ENCODE measurements at places on chromosomes 2 and 18.

GRCh38 chr2:133200684-133201421 is 367.4 kb downstream of the NCKAP5 start:
- no peak for DNase-seq

DNA sequence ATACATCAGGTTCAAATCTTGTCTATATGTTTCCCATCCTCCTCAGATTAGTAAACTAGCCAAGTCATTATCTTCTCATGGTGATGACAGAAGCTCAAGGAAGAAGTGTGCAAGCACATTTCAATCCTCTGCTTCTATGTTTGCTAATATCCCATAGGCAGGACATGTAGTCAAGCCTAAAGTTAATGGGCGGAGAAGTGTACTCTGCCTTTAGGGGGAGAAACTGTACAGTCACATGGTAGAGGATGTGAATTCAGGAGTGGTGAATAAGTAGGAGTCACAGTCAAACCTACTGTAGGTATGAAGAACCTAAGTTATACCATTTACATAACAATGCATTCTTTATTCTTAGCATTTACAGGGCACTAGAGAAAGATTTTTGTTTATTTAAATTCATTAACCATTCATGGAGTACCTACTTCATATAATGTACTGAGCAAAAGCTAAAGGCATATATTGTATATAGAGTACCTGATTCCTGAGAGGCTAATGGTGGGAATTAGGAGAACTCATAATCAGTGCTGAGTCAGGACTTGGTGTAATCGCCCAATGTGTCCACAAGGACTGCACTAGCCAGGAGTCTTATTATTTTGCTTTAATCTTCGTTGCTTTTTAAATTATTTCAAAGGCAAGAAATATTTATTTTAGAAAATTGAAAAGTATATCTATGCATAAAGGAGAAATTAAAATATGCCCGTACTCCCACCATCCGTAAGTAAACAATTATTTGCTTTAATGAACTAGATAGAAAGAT is 394.3 kb upstream of the ETAA1 start:
- no peak for DNase-seq

DNA sequence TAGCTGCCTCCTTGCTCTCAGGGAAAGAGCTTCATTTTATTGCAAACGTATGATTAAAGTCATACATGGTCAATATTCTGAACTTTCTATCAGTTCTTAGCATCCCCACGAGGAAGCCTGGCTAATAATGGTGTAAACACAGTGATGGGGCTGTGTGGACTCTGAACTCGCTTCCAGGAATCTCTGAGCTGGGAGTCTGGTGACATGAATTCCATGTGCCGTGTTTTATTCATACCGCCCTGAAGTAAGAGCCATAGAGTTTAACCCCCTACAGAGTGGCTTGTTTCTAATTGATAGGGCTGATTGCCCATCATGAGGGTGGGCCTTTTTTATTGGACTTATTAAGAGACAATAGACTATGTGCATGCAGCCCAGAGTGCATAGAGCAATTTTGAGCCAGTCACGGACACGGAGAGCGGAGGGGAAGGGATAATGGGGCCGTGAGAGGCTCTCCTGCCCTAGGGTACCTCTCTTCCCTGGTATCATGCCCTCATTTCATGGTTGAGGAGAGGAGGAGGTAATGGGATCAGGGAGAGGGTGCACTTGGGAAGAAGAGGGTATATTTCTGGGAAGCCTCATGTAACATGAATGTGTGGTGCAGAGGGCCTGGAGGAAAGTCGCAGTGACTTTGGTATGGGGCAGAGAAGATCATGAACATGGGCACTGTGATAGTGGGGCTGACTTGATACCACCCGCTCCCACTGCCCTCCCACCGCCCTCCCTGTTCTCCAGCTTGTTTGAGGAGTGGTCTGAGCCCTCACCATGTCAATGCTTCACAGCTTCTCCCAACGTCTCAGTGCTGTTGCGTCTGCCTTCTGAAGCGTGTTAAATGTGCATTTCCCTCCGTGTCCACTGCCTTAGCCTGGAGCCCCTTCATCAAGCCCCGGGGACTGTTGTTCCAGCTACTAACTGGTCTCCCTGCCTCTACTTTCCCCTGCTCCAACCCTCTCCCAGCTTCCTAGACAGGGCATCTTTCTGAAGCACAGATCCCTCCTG is 73.2 kb downstream of the IL1R2 start:
- no peak for DNase-seq

- DNase-seq, result no peak
Observed at GRCh38 chr2:200757399-200757798, 54.3 kb upstream of the BZW1 start.

DNA sequence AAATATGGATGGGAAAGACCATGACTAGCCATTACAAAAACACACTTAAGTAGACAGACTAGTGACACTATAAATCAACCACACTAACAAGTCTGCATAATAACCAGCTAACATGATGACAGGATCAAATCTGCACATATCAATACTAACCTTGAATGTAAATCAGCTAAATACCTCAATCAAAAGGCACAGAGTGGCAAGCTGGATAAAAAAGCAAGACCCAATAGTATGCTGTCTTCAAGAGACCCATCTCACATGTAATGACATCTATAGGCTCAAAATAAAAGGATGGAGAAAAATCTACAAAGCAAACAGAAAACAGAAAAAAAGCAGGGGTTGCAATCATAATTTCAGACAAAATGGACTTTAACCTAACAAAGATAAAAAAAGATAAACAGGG is 16.3 kb downstream of the PFN4 start:
- DNase-seq, result no peak

- no peak for DNase-seq
Observed at GRCh38 chr2:138298120-138298814, 203.3 kb upstream of the SPOPL start.

GRCh38 chr18:39571511-39571910 is 2005.9 kb upstream of the CELF4 start:
- DNase-seq, result no peak

DNA sequence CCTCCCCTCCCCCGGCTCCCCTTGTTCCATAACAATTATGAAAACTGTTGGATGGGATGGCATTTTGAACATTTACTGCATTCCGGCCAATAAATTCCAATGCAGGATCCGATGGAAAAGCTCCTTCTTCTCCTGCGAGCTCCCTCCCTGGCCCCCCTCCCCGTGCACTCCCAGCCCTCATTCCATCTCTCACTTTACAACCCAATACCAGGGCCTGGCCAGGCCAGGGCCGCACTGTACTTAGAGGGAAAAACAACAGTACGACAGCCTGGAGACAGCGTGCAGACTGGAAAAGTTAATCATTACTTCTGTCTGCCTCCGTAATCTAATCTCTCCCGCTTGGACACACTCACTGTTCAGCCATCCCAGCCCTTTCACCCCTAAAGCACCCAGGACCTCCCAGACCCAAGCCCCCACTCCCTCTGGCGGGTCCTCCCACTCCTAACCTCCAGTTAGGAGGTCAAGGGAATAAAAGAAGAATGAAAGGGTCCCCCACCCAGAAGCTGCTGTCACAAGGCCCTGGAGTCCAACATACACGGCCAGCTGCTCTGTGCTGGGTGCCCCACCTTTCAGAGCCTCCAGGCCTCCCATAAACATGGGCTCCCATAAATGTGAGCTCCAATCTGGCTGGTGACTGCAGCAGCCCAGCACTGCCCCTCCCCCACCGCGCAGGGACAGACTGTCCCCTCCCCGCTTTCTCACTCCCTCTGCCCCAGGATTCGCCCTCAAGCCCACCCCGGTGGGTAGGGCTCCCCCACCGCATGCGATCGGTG is 20.6 kb downstream of the SMAD7 start:
- DNase-seq, result no peak

DNA sequence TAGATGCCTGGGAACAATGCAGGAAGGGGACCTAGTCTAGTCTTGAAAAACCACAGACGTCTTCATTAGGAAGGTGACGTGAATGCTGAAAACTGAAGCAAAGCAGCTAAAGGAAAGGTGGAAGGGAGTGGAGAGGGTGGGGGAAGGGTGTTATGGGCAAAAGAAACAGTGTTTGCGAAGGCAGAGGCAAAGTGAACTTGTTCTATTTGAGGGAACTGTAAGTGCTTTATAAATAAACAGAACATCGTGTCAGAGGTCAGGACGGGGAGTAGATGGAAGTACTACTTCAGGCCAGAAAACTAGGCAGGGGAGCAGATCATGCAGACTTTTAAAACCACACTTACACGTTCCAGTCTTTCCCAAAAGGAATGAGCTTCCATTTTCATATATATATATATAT is 57.8 kb downstream of the FASTKD2 start:
- DNase-seq, result no peak

DNA sequence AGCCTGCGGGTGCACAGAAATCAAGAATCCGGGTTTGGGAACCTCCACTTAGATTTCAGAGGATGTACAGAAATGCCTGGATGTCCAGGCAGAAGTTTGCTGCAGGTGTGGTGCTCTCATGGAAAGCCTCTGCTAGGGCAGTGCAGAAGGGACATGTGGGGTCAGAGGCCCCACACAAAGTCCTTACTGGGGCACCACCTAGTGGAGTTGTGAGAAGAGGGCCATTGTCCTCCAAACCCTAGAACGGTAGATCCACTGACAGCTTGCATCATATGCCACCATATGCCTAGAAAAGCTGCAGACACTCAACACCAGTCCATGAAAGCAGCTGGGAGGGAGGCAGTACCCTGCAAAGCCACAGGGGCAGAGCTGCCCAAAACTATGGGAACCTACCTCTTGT is 833.0 kb downstream of the TMEM182 start:
- no peak for DNase-seq

- DNase-seq, result no peak
Observed at GRCh38 chr2:36351291-36351690, 4.3 kb upstream of the CRIM1 start.

- no peak for DNase-seq
Observed at GRCh38 chr2:218366621-218367414, 10.2 kb downstream of the CATIP start.

- no peak for DNase-seq
Observed at GRCh38 chr2:144516411-144516980, 3.4 kb downstream of the ZEB2 start.

DNA sequence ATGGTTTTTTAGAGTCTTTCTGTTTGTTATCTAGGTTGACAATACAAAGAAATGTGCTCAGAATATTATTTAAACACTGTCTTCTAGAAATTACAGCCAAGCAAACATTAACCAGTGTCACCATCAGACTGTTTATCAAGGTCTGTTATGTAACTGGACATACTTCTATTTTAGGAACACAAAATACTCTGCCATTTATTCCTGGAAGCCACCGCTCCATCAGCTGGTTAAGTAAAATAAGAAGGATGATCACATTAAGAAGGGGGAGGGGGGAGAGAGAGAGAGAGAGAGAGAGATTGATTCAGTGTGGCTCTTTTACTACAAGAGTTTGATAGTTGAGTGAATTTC is 47.9 kb downstream of the MBP start:
- DNase-seq, result no peak

DNA sequence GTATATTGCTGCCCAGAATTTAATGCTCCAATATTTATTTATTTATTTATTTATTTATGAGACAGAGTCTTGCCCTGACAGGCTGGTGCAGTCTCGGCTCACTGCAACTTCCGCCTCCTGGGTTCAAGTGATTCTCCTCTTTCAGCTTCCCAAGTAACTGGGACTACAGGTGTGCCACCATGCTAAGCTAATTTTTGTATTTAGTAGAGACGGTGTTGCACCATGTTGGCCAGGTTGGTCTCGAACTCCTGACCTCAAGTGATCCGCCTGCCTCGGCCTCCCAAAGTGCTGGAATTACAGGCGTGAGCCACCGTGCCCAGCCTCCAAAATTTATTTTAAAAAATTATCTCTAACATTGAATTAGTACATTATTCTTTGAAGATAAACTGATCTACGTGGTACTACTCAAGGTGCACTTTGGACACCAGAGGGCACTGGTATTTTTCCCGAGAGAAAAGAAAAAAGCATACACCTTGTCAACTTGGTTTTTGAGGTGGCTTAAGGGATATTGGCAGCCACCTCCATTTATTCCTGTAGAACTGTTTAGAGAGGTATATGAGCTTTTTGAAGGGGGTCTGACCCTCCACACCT is 1.4 kb upstream of the IDH1 start:
- DNase-seq, result no peak

GRCh38 chr2:26126074-26126473 is 46.8 kb upstream of the GAREM2 start:
- no peak for DNase-seq

DNA sequence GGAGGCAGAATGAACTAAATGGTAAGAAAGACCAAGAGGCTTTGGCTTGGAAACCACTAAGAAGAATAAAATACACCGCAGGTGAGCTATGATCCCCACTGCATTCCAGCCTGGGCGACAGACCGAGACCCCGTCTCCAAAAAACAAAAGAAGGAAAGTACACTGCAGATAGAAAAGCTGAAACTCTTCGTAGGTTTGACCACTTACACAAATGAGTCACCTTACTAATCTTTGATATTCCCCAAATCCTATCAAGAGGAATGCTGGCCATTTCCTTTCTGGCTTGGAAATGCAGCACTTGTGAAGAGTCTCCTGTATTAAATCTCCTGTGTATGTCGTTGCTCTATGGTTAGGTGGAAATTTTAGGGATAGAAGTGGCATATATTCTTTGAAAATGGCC is 108.8 kb downstream of the MTCL1 start:
- DNase-seq, result no peak

DNA sequence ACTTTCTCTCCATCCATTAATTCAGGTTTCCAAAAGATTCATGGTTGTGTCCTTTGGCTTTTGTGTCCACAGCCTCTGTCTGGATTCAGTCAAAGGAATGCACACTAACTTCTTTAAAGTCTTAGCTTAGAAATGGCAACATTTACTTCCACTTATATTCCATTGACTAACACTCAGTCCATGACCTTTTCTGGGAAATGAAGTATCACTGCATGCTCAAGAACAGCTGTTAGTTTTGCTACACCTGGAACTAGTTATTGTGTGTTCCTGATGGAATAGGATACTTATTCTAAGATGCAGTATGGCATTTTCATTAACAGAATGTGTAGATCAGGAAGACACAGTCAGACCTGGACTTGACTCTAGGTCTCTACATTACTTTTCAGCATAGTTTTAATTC is 88.8 kb downstream of the KYNU start:
- DNase-seq, result no peak

GRCh38 chr2:207408086-207408794 is 121.5 kb upstream of the CREB1 start:
- peak; percentile 47 for DNase-seq

- DNase-seq, result no peak
Observed at GRCh38 chr2:105489168-105489878, 90.5 kb upstream of the FHL2 start.

DNA sequence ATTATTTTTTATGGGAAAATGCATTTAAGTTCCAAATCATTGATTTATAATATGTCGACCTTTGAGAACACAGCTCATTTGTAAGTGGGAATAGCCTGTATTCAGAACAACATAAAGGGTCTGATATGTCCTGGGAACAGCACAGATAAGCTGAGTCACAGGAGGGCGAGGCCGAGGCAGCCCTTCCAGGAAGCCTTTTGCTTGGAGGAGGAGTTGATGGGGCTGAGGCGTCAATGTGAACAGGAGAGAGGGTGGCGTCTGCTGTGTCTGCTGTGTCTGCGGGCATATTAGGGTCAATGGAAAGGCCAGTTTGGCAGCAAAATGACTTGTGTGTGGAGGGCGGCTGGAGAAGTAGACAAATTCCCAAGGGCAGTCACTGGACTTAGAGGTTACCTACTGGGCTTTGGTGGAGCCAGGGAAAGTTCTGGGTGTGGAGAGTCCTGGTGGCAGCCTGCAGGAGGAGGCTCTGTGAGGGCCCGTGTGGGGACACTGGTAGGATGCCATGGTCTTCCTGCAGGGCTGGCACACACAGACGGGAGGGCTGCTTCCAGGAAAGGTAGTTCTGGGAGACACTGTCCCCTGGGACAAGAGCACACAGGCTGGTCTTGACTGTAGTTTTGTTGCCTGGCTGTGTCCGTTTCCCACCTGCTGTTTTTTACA is 128.1 kb downstream of the GLI2 start:
- DNase-seq, result no peak

Measured in NCI-H187 treated with DMSO at 0.1 percent for 48 hours (cell line).